ENCODE measurements at places on chromosomes 4 and X.

DNA sequence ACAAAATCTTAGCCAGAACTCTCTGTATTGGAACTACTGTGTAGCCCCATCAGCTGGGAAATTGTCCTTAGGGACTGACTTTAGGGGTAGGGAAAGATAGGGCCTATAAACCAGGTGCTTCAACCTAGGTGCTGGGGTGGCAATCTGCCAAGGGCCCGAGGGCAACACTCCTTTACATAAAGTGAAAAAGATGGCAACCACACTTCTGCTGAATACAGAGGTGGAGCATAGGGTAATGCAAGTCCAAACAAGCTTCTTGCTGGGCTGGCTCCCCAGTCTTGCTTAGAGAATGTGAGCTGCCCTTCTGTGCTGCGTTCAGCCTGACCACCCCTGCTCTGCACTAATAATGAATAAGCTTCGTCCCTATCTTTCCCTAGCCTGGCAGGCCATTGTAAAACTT, 9.8 kb downstream of the ZBTB33 start:
- no peak for DNase-seq

- peak; percentile 19 for DNase-seq
Observed at GRCh38 chrX:135931644-135932487, 38.4 kb downstream of the SAGE1 start.

DNA sequence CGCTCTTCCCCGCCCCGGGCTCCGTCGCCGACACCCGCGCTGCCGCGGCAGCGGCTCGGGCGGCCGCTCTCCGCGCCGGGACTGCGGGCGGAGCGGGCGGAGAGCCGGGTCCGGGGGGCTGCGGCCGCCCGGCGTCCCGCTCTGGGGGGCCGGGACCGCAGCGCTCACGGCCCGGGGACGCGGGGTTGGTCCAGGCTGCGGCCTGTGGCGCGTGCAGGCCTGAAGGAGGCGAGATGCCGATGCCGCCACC, 492 bp downstream of the GALNT7 start:
- DNase-seq, result no peak

DNA sequence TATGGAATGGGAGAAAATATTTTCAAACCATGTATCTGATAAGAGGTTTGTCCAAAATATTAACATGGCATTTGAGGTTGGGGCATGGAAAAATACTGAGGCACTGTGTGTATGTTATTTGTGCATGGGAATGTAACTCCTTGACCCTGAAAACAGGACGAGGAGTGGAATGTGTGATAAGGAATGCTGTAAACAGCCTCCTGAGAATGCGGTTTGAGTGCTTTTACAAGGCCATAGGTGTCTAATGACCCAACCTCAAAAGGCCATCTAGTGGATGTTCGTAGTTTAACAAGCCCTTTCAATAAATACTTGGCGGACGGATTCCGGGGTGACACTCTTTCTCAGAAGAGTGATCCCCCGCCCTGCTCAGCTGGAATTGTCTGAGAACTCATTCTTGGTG, 162.9 kb upstream of the USP9X start:
- peak; percentile 25 for DNase-seq

DNA sequence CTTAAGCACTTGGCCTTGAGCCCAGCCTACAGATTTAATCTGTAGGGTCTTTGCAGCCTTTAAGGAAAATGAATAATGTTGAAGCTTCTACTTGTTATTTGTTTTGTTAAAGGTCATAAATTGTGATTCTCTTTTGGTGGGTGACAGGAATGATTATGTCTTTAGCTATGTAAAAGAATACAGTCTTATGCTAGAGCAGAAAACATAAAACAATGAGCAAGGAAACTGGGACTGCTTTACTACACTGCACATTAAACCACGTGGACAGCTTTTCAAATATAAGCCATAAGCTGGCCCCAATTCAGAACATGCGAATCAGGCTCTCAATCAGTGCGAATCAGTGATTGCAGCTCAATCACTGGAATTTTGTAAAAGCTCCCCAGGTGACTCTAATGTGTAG, 40.9 kb upstream of the TBC1D19 start:
- DNase-seq, result no peak

- DNase-seq, result no peak
Observed at GRCh38 chr4:35966566-35966965, 277.7 kb downstream of the ARAP2 start.

- DNase-seq, result no peak
Observed at GRCh38 chr4:95985051-95985450, 145.2 kb downstream of the PDHA2 start.

- DNase-seq, result peak; percentile 45
Observed at GRCh38 chr4:145545538-145546174, 64.0 kb downstream of the SMAD1 start.

DNA sequence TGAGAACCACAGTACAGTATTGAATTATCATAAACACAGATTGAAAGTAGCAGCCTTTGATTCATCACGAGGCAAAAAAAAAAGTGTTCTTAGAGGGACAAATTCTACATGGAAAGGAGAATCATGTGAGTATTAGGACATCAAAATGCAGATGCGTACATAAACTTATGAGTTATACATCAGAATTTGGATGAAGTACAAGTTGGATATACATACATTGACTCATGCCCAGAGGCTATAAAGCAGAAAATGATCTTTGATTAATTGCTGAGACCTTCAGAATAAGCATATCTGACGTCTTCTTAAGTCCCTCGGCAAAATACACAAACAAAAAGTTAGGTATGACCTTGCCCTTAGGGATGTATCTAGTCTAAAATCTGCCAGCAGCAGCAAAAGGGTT, 206.4 kb downstream of the LDB2 start:
- no peak for DNase-seq

DNA sequence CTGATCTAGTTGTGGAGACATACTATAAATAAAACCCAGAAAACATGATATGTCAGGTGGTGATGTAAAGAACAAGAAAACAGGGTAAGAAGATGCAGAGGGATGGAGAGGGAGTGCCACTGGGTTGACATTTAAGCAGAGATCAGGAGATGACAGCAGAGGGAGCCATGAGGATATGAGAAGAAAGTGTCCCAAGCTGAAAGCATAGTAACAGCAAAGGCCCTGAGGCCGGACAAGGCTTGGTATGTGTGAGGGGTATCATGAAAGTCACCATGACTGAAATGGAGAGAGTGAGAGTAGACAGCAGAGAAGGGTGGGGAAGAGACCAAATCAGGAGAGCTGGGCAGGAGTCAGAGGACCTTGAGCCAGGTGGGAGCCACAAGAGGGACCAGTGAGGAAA, 3.4 kb downstream of the GPKOW start:
- no peak for DNase-seq

DNA sequence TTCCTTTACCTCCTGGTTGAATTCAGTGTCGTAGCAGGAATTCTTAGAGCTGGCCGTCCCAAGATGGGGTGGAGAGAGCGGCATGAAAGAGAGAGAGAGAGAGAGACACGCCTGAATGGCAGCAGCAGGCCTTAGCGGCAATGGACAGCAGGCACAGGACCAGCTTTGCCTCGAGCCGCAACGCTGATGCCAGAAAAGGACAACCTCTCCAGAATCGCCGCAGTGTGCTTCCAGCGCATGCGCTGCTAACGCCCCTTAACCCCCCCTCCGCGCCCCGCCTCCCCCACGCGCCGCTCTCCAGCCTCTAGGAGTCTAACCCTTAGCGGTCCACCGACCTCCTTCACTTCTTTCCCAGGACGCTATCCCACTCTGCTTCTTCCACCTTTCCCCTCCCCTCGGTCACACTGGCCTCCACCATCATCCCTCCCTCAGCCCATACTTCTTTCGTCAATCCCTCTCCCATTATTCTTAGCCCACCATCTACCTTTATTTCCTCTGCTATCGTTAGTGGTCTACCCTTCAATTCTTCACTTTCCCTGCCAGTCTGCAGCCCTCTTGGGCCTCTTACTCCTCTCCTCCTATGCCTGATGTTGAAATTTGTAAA, 10.5 kb upstream of the ZCCHC13 start:
- DNase-seq, result peak; percentile 88

- DNase-seq, result no peak
Observed at GRCh38 chrX:107673431-107673830, 45.1 kb downstream of the PRPS1 start.

GRCh38 chrX:77014377-77015372, 432.5 kb upstream of the FGF16 start:
- DNase-seq, result peak; percentile 43

DNA sequence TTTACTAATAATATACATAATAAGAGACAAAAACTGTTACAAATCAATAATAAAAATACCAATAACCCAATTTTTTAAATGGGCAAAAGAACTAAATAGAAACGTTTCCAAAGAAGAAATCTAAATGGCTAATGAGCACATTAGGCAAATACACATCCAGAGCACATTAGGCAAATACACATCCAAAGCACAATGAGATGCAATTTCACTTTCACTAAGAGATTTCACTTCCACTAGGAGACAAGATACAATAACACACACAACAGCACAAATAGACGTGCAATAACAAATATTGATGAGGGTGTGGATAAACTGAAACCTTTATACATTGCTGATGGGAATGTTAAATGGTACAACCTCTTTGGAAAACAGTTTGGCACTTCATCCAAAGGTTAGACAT, 250.7 kb downstream of the ARAP2 start:
- no peak for DNase-seq

- DNase-seq, result no peak
Observed at GRCh38 chr4:3073158-3074077, 920 bp downstream of the HTT-AS start.
